Activated naive CD8-positive, alpha-beta T cell treated with anti-CD3 and anti-CD28 coated beads, Interleukin-2, amount 50 U/mL, for 16 hours (primary cell): ENCODE measurements at places on chromosomes 6 and 20.

DNA sequence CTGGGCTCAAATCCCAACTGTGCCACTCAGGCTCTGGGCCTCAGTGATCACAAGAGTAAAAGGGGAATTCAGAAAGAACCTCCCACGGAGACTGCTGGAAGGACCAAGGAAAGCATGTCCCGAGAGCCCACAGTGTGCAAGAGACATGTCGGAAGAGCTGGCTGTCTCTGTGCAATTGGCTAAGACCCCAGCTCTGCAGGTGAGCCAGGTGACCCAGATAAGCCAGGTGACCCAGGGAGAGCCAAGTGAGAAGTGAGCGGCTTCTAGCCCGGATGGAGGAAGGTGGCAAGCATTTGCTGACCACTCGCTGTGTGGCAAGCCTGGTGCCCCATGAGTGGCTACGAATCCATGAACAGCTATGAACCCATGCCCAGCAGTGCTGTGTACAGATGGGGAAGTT is 59.1 kb downstream of the RIPOR3 start:
- no peak for DNase-seq

GRCh38 chr6:49906526-49906925 is 40.2 kb upstream of the CRISP1 start:
- no peak for DNase-seq

GRCh38 chr6:86526238-86526637 is 411.1 kb upstream of the HTR1E start:
- no peak for DNase-seq

- DNase-seq: no peak
Measured at GRCh38 chr6:128483472-128484135, 36.8 kb downstream of the PTPRK start.

GRCh38 chr6:160523223-160523622 is 140.9 kb downstream of the LPA start:
- DNase-seq: no peak

DNA sequence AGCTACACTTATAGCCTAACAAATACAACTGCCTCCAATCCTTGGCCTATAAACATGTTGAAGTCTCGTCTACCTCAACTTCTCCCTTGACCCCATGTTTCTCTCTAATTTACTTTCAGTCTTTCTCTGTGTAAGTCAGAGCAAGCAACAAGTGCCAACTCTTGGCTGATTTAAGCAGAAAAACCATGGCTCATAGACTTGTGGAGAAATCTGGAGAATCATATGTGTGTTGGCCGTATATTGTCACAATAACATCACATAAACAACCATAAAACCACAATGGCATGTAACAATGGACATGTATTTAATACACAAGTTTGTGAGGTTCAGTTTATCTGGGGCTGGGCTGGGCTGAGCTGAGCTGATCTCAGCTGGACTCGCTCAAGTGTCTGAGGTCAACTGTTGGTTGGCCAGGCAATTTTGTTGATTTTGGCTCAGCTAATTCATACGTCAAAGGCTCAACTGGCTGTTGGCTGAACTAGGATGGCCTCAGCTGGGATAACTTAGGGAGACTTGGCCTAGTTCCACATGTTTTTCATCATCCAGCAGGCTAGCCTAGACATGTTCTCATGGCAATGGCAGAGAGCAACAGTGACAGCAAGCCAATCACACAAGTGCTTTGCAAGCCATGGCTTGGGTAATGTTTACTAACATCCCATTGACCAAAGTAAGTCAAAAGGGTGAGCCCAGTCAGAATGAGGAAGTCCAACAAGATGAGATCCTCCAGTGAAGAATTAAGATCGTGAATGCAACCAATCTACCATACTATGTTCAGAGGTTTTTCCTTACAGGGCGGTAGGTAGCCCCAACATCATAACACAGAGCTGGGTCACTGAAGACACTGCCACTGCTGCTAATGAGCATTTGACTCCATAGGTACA is 12.9 kb upstream of the TBC1D22B start:
- no peak for DNase-seq

GRCh38 chr20:59646487-59646886 is 42.1 kb downstream of the PHACTR3 start:
- DNase-seq: no peak

DNA sequence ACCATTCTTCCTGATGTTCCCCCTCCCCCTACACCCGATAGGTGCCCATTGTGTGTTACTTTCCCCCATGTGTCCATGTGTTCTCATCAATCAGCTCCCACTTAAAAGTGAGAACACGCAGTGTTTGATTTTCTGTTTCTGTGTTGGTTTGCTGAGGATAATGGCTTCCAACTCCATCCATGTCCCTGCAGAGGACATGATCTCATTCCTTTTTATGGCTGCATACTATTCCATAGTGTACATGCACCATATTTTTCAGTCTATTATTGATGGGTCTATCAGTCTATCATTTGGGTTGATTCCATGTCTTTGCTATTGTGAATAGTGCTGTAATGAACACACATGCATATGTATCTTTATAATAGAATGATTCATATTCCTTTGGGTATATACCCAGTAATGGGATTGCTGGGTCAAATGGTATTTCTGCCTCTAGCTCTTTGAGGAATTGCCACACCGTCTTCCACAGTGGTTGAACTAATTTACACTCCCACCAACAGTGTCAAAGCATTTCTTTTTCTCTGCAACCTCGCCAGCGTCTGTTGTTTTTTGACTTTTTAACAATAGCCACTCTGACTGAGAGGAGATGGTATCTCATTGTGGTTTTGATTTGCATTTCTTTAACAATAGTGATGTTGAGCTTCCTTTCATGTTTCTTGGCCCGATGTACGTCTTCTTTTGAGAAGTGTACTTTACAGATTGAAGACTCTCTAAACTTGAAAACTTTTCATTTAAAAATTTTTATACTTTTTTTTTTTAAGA is 41.0 kb upstream of the GCNT2 start:
- DNase-seq: no peak

DNA sequence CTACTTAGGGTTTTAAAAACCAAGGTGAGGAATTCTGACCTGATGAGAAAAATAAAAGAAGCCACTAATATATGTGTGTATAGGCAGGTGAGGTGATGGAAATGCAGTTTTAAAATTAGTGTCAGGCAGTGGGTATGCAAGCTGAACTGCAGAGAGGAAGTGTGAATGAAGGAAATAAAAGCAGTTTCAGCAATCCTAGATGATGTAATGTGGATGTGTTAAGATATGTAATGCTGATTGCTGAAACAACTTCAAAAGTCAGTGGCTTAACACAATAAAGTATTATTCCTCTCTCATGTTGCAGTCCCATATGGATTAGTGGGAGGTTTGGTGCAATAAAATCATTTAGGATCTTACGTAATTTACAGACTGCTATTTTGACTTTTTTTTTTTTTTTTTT is 119.9 kb upstream of the ASCC3 start:
- no peak for DNase-seq

DNA sequence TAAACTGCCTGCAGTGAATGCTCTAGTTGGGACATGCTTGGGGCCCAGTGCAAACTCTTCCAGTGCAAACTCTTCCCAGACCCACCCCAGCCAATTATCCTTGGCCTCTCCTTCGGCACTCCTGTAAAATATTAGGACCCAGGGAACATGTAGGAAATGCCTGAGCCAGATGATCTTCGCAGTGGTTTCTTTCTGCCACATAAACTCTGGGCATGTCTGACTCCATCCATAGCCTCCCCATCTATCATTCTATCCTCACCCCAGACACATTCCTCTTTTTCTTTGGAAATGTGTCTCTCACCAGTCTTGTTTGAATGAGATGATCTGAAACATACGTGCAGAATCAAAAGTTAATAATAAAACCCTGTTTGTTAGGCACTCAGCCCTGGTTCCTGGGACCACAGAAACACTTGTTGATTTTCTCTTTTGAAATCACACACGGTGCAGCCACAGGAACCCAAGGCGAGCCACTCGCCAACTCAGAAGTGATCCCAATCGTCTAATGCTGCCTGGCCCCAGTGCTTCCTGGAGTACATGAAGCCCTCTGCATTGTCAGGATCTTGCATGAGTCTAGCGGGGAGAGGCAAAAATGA is 108.9 kb upstream of the CST7 start:
- DNase-seq: no peak

DNA sequence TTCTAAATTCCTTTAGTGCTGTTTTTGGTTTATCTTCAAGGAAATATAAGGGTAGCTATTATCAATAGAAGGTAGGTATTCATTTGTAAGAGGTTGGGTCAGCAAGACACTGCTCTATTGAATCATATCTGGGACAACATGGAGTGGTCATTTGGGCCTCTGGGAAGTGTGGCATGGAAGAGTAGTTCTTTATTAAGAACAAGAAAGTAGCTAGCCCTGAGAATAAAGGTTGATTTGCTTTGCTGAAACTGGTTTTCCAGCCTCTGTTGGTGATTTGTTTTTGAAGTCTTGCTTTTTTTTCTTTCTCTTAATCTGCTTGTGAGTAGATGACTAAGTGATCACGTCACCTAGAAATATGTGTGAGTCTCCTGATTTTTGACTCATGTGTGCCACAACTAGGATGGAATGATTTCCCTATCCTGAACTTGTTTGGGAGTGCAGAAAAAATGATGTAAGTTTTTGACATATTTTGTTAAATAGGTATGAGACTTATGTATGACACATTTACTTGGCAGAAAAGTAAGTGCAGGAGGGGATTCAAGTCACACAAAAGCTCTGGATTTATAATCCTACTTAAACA is 381.8 kb downstream of the CENPW start:
- DNase-seq: no peak

DNA sequence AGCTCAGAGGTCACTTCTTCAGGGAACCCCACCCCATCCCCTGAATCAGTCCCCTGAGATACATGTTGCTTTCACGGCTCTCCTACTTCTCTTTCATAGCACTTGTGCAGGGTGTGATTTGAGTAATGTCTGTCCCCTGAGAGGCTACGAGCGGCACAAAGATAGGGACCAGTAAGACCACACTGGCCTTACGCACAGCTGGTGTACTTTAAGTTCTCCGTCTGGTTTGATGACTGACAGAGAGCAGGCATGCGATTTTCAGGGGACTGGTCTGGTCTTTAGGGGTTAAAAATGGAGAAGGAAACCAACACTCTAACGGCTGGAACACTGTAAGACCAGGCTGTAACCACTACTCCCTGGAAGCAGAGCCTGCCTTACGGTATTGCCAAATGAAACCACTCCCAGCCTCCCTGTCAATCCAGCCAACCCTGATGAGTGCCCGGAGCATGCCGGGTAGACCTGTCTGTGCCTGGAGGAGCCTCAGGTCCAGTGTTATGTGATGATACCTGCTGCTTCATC is 47.1 kb downstream of the ELMO2 start:
- DNase-seq: no peak

GRCh38 chr6:6826095-6826901 is 237.8 kb downstream of the LY86 start:
- DNase-seq: no peak

DNA sequence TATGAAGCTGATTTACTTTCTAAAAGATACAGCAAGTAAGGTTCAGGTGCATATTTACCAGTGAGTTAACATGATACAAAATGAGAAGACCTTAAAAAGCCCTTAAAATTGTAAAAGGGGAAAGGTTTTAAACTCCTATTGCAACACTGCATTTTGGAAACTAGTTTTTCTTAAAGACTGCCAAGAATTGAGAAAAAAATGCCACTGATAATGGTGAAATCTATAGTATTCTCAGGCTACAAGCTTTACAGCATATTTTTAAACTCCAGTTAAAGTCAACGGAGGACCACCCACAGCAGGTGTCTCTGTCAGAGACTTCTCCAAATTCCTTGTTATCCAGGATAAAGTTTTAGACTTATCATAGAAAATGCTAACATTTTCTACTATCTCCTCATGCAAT is 53.6 kb downstream of the ELOVL5 start:
- no peak for DNase-seq

- no peak for DNase-seq
Measured at GRCh38 chr6:167566711-167567141, 241.8 kb downstream of the TTLL2 start.

- DNase-seq: no peak
Measured at GRCh38 chr6:73341335-73341734, 12.7 kb downstream of the DPPA5 start.

DNA sequence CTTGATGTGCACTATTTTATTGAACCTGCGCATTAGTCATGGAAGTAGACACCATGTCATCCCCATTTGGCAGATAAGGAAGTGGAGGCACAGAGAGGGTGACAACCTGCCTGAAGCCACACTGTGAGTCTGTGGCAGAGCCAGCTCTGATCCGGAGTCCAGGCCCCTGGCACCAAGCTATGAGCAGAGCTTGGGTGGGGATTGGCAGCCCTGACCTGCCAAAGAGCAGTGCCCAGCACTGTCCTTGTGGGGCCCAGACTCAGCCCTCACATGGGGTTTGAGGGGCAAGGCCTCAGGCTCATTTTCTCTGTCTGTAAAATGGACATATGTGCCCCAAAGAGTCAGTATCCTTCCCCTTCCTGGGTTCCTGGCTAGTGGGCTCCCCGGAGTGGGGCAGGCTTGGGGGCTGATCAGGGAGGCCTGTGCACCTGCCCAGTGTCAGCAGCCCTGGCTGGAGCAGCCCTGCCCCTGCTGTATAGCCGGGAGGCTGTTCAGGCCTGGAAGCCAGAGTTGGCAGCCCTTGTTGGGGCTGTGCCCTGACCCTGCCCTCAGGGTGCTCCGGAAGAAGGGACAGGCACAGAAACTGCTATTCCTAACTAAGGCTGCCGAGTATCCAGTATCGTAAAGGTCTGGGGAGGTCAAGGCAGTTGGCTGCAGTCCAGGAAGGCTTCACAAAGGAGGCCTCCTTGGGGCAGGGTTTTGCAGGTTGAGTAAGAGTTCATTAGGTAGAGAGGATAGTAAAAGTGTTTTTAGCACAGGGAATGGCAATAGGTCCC is 38.7 kb downstream of the TGM2 start:
- DNase-seq: no peak

DNA sequence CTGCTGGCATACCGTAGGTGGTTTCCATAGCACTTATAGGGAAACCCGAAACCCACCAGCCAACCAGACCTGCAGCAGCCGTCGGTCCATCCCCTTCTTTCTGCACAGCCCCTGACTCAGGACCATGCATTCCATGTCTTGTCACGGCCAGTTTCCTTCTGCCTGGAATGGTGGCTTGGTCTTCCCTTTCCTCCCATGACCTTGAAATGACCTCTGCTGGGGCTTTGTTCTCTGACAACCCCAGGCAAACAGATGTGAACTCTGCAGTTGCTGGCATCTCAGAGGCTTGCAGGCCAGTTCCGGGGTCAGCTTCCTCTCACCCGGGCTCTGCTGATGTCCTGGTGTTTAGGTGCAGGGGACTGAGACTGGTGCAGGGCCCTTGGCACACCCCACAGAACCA is 250.8 kb downstream of the SMOC2 start:
- DNase-seq: no peak
